ENCODE measurements at places on chromosomes 7 and 10.

- H3K4me3 ChIP-seq: no peak overlapping the region
- DNase-seq: no peak
Measured at GRCh38 chr10:16681521-16681920, 135.7 kb downstream of the RSU1 start.

- DNase-seq: no peak
- H3K27me3 ChIP-seq: no peaks in the 10 kb centered on the region
- H3K27ac ChIP-seq: peak overlapping the region; percentile 94
- peak overlapping the region; percentile 67 for H3K4me3 ChIP-seq
- H3K36me3 ChIP-seq: peaks cover 34% of the 10 kb centered on the region
Measured at GRCh38 chr10:80196950-80197315, 8.4 kb downstream of the ANXA11 start.

DNA sequence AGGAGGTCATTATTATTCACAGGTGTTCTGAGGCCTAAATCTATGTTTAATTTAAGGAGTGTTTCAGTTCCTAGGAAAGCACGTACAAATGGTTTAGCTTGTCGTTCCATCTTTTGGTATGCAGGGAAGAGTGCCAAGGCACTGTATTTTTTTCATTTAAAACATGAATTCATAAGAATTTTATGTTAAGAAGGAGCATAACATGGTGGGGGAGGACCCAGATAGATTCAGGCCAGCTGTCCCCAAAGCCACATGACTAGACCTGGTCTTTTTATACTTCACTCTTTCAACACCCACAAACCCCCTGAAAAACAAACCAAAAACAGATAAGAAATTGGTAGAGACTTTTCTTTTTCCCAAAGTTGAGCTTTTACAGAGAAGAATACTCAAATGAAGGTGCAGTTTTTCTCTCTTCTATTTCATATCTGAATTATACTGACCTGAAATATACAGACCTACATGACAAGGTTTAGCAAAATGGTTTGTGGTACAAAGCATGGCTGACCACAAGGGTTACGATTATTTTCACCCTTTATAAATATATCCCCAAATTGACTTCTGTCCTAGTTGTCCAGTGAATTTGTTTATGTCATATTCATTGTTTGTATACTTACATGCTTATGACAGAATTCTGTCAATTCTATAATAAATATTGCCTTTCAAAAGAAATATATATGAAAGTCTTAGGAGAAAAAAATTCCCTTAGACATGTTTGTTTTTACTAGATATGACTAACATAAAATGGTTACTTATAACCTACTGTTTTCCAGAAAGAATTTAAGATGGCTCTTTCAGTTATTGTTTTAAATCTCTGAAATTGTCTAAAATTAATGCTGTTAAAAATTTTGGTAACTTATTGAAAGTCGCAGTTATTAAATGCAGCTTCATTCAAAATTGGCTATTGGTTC lies 71.3 kb downstream of the AP3M1 start:
- H3K27me3 ChIP-seq: no peaks in the 10 kb centered on the region
- H3K36me3 ChIP-seq: peaks cover 32% of the 10 kb centered on the region
- no peak for DNase-seq
- H3K27ac ChIP-seq: peak overlapping the region; percentile 50
- peaks cover 47% of the 10 kb centered on the region for H3K4me1 ChIP-seq

GRCh38 chr7:148838905-148839304 lies 45.2 kb downstream of the EZH2 start:
- H3K4me1 ChIP-seq: peaks cover 12% of the 10 kb centered on the region
- no peak overlapping the region for H3K4me3 ChIP-seq
- no peak overlapping the region for H3K27ac ChIP-seq
- no peaks in the 10 kb centered on the region for H3K27me3 ChIP-seq

DNA sequence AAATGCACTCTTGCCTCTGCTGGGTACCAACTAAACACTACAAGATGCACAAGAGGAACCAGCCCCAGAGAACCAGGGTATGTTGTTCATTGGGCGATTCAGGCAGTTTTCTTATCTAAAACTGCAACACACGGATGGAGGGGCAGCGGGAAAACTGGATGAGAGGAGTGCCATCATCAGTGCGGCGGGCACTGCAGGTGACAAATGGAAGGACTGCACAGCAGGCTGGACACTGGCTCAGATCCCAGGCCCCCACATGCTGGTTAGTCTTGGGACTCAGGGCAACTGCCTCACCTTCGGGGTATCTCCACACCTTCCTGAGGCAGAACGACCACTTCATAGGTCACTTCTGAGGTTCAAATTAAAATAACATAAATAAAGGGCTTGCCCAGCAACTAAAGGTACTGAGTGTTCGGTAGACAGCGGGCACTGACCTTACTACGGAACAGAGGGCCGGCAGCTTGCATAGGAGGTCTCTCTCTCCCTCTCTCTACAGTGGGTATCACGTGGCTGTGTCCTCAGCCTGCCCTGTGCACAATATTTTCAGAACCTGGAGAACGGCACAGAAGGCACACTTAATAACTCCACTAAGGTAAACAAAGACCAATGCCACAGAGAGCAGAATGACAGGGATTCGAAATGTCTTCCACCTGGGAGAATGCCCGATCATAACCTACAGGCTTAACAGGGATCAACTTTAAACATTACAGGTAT lies 72.1 kb downstream of the GRB10 start:
- DNase-seq: no peak
- peaks cover 26% of the 10 kb centered on the region for H3K27me3 ChIP-seq
- H3K27ac ChIP-seq: no peak overlapping the region
- no peak overlapping the region for H3K4me3 ChIP-seq
- H3K36me3 ChIP-seq: no peaks in the 10 kb centered on the region
- H3K4me1 ChIP-seq: no peaks in the 10 kb centered on the region

DNA sequence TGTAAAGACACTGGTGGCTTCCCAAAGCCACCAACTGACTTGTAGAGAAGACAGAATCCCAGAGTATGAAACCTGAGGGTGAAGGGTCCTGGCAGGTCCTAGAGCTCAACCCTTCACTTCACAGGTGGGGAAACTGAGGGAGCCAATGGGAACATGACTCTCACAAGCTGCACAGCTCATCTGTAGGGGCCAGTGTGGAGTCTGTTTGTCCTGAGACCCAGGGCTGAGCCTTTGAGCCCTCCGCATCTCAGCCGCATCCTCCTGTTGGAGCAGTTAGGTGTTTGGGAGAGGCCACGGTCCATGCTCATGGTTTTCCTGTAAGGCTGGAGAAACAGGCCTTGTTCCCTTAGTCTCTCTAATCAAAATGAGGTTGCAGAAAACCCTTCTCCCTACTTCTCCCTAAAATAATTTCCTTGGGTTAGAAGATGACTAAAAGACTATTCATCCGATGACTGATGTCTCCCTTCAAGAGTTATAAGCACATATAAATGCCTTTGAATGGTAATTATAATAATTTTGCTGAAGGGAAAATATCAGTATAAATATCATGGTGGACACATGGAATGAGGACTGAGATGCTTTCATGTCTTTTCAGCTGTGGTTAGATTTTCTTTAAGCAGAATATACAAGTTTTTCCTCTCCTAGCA lies 10.3 kb downstream of the HTRA1 start:
- DNase-seq: no peak
- H3K27me3 ChIP-seq: peaks cover 26% of the 10 kb centered on the region
- peaks cover 2% of the 10 kb centered on the region for H3K4me1 ChIP-seq
- H3K27ac ChIP-seq: no peak overlapping the region
- no peak overlapping the region for H3K4me3 ChIP-seq

DNA sequence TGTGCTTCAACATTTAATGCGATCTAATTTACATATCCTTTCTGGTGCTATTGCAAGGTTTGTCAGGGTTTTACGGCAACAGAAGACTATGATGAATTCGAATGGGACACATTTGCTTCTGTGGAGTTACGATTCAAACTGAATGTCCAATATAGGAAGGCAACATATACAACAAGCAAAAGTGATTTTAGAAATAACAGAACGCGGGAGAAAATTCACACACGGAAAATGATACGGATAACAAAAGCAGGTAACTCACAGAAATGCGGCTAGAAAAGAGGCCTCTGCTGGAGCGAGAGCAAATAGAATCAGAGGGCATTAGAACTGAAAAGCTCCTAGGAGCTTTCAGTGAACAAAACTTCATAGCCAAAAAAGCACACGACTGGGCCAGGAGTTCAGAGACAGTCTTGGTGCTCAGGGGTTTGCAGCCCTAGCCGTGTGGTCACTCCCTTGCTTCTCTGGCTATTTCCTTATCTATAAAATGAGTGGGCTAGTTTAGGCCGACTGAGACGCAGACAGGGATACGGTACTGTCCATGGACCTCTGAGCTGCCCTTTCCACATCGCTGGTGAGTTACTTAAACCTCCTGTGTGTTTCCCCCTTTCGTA lies 557 bp upstream of the TAX1BP1 start:
- peak overlapping the region; percentile 96 for H3K27ac ChIP-seq
- H3K27me3 ChIP-seq: no peaks in the 10 kb centered on the region
- peak overlapping the region; percentile 95 for H3K4me3 ChIP-seq
- peaks cover 33% of the 10 kb centered on the region for H3K4me1 ChIP-seq

DNA sequence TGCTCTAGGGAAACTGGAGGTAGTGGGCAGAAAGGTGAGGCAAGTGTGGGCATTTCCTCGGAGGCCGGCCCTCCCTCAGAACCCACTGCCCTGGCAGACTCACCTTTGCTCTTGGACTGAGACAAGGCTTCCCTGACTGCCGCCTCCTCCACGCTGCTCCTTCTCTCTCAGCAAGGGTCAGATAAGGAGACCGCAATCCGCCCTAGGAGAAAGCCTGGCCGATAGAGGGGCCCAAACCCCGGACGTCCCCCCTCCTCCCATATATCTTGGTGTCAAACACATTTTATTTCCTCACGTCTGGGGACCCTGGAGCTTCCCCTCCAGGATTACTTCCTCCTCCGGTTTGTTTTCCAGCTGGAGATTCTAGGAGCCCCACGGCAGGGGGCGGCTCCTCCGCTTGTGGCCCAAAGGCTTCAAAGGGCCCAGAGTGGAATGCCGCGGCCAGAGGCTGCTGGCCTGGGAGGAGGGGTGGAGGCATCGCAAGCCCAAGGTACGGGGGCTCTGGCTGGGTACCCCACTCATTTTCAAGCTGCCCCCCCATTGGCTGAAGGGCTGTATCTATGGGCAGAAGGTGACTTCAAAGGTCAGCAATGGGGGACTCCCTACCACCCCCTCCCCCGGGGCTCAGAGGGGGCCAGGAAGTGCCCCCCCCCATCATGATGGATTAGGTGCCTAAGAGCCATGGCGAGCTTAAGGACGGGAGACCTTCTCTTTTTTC lies 31.7 kb upstream of the LBX1 start:
- DNase-seq: no peak
- no peaks in the 10 kb centered on the region for H3K36me3 ChIP-seq
- H3K27me3 ChIP-seq: peaks cover 32% of the 10 kb centered on the region
- H3K4me3 ChIP-seq: no peak overlapping the region
